ENCODE measurements at places on chromosomes 1 and 21. TPM values are rescaled to one million over a fixed set of nuclear protein-coding genes. Genes with fewer than 3 reads are reported as not detected.

Gene RTCA
- 118 TPM for total RNA-seq

Gene RGS8
- total RNA-seq: not detected

Gene LEMD1
- 0.36 TPM for total RNA-seq

Gene S100A8
- not detected for total RNA-seq

Gene ADGRL4
- total RNA-seq: 139 TPM

Gene MIXL1
- total RNA-seq: not detected

Gene ITLN2
- total RNA-seq: 3.8 TPM

Gene RIMKLA
- total RNA-seq: 0.09 TPM

Gene DNASE2B
- total RNA-seq: not detected

Gene RPTN
- total RNA-seq: not detected

All from fibroblast of the aortic adventitia (primary cell).